ACHN (cell line): ENCODE measurements at places on chromosomes 16 and 17.

DNA sequence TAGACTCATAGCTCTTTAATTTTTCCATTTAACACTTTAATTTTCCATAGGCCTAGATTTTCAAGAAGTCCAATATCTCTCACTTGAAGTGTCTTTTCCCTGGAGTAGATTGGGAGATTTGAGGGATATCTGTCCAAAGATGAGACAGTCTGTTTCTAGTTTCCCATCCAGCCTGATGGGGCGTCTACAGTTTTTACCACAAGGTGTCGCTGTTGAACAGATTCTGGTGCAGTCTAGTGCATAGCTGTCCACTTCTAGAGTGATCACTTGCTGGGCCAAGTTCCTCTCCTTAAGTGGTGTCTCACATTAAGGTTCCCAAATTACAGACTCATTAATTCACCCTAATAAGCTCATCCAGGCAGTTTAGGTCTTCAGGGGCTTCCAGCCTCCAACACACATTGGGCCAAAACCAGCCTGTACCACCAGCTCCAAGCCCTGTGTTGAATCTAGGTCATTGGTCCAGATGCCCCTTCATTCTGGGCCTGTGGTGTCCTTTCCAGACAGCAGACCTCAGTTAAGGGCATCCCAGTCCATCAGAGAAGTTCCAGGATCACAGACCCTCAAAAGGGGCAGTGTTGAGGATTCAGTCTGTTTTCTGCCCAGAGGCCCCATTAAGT, 9.4 kb downstream of the SNX20 start:
- peak; percentile 67 for DNase-seq

DNA sequence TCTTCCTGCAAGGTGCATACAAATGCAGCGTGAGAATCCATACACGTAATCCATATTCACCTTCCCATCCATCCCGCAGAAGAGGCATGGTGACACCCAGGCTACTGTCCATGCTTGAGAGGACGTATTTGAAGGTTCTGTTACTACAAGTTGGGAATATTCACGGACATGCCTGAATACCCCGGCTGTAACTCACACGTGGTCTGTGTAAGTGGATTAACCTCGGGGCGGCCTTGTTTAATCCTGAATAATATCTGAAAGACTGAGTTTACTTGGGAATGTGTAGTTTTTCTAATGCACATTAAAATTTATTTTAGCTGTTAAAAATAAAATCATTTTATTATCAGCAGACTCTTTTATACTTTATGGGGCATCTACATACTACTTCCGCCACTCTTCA, 13.1 kb downstream of the CPSF4L start:
- DNase-seq, result no peak

DNA sequence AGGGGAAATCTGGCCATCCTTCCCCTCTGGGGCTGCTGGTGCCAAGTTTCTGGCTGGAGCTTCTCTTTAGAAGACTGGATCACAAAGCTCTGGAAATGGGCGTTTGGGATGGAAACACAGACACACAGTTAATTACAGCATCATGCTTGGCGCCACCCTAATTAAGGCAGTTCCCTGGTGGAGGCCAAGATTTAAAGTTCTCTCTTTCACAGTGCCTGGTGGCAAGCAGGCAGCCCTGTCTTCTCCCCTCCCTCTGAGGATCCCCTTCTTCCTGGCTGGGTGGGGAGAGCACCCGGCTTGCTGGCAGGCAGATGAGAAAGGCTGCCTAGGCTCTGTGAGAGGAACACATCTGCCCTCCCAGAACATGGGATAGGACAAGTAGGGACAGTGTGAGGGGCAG, 59.0 kb upstream of the NKD1 start:
- no peak for DNase-seq

DNA sequence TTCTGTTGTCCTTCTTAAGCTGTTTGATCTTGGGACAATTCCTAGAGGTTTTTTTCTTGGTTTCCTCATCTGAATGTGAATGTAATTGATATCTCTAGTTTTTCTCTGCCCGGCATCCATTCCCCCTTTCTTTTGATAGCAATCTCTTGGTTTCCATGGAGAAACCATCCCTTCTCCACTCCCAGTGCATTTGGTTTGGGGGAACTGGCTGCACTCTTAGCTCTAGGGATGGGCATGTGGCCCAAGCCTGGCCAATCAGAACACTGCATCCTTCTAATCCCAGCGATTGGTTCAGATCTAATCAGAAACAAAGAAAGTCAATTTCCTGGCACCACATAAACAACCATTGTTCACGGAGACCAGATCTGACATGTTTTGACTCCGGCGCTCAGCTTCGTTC, 45.1 kb downstream of the IRX3 start:
- DNase-seq, result no peak

GRCh38 chr17:45975640-45976295, 23.3 kb upstream of the STH start:
- DNase-seq, result no peak

- DNase-seq, result no peak
Observed at GRCh38 chr17:35731917-35732805, 722 bp downstream of the RASL10B start.

DNA sequence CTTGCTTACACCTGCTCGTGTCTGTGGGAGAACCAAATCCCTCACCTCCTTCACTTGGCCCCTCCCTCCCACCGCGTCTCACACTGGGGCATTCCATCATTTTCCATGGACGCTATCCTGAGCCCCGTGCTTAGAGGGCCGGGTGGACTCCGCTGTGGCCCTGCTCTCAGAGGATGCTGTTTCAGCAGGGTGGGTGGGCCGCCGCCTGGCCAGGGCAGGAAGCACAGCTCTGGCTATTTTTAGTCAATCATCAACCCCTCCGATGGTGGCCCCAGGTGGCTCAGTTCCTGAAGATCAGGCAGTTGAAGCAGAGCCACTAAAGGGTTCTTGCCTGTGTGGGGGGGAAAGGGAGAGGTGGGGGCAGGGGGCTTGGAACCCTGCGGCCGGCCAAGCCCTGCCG, 230.3 kb downstream of the ENGASE start:
- DNase-seq, result no peak

DNA sequence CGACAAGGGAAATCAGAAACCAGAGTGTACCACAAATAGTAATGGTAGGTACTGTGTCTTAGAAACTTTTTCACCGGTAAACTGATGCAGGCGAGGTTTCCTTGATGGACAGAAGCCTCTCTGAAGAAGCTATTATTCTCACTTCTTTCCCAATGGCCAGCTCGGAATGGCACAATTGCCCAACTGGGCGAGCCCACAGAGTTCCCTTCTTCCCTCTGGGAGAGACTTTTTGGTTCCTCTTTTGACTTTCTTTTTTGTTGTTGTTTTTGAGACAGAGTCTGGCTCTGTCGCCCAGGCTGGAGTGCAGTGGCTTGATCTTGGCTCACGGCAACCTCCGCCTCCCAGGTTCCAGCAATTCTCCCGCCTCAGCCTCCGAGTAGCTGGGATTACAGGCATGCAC, 16.9 kb downstream of the SLC43A2 start:
- DNase-seq, result no peak

GRCh38 chr17:38608648-38609047, 2.9 kb upstream of the SRCIN1 start:
- DNase-seq, result no peak

DNA sequence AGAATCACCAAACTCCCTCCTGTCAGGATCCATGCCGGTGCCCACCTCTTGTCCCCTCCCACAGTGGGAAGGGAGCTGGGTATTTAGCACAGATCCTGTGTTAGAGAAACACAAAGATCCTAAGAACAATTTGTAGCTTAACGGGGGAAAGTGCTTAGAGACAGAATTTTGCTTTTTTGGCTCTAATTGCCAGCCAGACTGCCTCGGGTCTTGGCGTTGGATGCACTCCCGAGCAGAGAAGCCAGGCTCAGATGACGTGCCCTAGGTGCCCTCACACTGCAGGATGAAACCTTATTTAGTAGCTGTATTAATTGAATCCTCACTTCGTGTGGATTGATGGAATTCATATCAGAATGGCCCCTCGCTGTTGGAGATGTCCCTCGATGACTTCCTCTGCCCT, 22.5 kb upstream of the MAF start:
- DNase-seq, result no peak

- DNase-seq, result no peak
Observed at GRCh38 chr17:16926571-16927451, 45.1 kb downstream of the TNFRSF13B start.

DNA sequence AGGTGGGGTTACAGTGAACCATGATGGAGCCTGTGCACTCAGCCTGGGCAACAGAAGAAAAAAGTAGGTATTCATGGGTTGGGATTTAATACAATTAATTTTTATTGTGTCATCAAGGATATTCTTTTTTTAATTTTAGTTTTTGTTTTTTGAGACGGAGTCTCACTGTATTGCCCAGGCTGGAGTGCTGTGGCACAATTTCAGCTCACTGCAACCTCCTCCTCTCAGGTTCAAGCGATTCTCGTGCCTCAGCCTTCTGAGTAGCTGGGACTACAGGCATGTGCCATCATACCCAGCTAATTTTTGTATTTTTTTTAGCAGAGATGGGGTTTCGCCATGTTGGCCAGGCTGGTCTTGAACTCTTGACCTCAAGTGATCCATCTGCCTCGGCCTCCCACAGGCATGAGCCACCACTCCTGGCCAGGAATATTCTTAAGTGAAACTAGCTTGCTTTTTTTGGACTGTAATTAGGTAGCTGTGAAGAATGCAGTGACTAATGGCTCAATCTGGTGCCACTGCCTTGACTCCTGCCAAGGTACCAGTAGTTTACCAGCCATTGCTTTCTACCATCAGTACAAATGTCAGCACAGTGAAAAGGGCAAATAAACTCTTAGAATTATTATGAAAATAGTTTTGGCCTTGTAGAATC, 4.8 kb downstream of the PPM1D start:
- peak; percentile 77 for DNase-seq

DNA sequence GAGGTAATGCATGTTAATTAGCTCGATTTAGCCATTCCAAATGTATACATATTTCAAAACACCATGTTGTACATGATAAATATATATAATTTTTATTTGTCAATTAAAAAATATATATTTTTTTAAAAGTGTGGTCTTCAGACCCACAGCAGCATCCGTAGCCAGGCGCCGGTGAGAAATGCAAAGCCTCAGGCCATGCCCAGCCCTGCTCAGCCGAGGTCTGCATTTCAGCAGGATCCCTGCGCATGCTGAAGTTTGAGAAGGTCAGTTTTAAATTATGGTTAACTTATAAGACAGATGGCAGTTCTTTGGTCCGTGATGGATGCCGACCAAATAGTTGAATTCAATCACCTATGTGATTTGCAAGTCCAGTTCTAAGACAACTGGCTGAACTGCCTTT, 28.0 kb upstream of the TBX2 start:
- DNase-seq, result no peak

GRCh38 chr16:17258848-17259713, 211.7 kb downstream of the XYLT1 start:
- DNase-seq, result no peak

DNA sequence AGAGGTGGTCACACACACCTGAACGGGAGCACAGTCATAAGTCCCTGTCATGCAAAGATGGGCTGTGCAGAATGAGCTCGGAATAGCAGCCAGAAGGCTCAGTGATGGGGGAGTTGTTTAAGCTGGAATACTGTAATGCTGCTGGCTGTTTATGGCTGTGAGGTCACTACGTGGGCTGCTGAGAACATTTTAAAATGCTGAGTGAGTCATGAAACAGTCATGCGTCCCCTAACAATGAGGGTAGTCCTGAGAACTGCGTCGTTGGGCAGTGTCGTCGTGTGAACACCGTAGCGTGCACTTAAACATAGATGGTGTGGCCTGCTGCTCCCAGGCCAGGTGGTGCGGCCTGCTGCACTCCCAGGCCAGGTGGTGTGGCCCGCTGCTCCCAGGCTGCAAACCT, 39.7 kb downstream of the TBCD start:
- DNase-seq, result peak; percentile 97

DNA sequence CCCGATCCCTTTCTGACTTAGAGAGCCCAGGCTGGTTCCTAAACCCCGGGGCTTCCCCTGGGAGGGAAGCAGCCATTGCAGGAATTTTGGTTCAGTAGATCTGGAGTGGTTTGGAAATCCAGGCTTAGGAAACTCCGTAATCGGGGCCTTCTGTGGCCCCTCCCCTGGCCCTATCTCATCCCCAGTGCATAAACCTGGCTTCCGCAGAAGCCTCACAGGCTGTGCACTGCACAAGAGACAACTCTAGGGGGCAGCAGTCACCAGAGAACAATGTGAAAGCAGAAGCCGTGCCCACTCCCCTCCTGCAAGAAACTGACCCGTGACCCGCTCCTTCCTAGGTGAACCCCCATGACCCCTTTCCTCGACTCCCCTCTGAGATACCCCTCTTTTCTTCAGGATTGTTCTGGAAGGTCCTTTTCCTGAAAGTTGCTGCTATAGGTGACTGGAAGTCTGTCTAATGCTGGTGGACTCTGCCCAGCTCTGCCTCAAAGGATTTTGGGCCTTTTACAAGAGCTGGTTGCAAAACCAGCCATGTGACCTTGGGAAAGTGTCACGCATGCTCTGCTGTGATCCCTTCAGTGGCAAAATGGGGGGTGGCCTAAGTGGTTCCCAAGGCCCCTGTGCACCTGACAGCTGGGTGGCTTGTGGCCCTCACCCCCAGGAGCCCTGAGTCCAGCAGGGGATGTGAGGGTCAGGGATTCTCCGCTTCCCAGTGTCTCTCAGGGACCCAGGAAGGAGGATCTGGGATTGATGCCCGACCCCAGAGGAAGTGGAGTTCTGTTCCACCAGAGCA, 14.4 kb downstream of the GUCY2D start:
- DNase-seq, result peak; percentile 65

GRCh38 chr17:50317121-50317520, 28.8 kb upstream of the XYLT2 start:
- DNase-seq, result no peak

- DNase-seq, result no peak
Observed at GRCh38 chr17:68356520-68356919, 65.2 kb downstream of the ARSG start.

DNA sequence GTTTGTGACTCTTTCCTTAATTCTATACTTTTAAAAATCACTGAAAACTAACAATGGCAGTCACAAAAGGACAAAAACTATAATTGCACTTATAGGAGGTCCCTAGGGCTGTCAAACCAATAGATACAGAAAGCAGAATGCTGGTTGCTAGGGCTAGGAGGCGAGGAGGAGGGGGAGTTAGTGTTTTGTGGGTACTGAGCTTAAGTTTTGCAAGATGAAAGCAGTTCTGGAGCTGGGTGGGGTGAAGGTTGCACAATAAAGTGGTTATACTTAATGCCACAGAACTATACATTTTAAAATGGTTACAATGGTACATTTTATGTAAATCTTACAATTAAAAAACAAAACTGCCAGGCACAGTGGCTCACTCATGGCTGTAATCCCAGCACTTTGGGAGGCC, 27.3 kb downstream of the NUBP1 start:
- DNase-seq, result no peak

- DNase-seq, result no peak
Observed at GRCh38 chr16:69626256-69626655, 60.5 kb downstream of the NFAT5 start.
